ENCODE measurements at places on chromosomes 1 and 21.

DNA sequence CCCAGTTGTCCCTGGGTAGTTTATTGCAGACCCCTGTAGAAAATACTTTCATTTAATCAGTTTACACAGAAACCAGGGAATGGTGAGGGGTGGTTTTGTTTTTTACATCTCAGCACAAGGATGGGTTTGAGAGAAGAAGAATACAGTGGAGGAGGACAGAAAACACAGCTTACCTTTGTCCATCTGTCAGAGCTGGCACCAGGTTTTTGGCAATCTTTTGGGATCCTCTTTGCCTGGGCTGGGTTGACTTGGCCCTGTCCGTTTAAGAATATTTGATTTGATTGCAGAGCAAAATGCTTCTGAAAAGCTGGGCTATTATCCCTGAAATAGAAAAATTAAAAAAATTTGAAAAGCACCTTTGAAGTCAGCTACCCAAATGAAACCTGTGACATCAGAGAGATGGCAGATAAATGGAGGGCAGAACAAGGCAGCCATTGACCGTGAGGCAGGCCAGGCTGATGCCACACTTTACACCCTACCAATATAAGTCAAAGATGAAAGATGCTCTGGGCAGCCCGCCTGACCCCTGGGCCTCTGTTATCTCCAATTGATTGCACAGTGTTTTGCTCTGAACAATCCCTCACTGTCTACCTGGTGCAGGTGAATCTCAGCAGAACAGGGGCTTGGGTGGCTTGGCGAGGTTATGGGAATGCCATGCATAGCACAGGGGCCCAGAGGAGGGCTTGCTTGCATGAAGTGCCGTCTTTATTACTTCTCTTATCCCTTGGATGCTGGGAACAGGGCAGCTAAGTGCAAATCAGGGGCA, 218.8 kb downstream of the LMX1A start:
- no peak for DNase-seq

- no peak for DNase-seq
Observed at GRCh38 chr1:182713492-182713891, 29.1 kb upstream of the RGS8 start.

GRCh38 chr1:32074841-32075240, 2.1 kb downstream of the TMEM39B start:
- DNase-seq: no peak

GRCh38 chr1:82979593-82980236, 1019.2 kb downstream of the TTLL7 start:
- DNase-seq: no peak

DNA sequence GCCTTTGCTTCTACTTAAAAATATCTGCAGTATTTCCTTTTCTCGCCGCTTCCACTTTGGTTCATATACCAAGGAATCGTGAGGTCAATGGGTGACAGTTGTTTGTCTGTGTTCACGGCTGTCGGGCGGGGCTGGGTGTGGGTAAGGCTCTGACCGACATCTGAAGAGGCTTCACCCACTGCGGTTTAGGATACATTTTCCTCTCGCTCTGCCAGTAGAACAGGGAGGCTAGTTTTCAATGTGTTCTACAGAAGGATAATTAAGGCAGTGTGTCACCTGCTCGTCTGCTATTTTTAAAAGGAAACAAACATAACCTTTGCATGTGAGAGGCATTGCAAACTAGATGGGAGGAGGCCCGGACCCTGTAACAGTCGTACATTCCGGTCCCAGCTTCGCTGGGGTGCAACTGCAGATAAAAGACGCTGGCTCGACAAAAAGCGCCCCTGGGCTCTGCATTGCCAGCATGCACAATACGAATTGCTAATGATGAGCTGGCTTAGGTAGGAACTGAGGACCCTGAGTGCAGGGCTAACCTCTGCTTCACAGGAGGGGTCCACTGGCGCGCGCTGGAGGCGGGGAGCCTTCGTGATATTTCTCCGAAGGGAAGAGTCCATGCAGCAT, 8.5 kb upstream of the ERG start:
- DNase-seq: no peak

- no peak for DNase-seq
Observed at GRCh38 chr1:243443557-243443956, 187.7 kb downstream of the SDCCAG8 start.

GRCh38 chr1:156656806-156657740, 15.2 kb downstream of the BCAN start:
- peak; percentile 60 for DNase-seq

DNA sequence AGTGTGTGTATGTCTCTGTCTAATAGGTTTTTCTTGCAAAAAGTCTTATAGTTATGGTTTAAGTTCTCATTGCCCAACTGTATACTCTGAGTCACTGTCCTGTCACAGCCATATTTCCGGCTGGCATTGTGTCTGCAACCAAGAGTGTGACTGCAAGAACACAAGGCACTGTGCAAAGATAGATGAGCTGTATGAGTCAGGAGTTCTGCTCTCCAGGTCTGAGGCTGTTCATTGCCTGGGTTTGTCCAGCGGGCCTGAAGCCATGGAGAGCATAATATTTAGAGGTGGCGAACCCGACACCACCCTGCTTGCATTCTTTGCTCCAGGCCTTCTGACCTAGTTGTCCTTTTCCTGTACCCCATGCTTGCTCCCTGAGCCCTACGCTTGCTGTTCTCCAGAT, 50.9 kb upstream of the CNIH3 start:
- peak; percentile 18 for DNase-seq

DNA sequence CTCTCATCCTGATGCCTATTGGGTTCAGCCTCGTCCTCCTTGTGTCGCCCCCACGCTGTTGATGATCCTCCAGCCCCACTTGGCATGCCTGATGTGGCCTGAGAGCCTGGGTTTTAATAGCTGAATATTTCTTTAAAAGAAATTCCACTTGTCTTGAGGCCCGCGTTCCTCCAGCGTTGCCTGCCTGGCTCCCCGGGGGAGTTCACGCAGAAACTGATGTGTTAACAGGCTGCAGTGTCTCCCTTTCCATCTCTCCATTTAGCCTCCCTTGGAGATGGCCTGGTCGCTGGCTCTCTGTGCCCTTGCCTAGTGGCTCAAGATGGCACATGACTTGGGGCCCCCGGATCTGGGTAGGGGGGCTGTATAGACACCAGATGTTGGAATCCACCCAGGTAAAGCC, 9.5 kb downstream of the ACTL8 start:
- no peak for DNase-seq

DNA sequence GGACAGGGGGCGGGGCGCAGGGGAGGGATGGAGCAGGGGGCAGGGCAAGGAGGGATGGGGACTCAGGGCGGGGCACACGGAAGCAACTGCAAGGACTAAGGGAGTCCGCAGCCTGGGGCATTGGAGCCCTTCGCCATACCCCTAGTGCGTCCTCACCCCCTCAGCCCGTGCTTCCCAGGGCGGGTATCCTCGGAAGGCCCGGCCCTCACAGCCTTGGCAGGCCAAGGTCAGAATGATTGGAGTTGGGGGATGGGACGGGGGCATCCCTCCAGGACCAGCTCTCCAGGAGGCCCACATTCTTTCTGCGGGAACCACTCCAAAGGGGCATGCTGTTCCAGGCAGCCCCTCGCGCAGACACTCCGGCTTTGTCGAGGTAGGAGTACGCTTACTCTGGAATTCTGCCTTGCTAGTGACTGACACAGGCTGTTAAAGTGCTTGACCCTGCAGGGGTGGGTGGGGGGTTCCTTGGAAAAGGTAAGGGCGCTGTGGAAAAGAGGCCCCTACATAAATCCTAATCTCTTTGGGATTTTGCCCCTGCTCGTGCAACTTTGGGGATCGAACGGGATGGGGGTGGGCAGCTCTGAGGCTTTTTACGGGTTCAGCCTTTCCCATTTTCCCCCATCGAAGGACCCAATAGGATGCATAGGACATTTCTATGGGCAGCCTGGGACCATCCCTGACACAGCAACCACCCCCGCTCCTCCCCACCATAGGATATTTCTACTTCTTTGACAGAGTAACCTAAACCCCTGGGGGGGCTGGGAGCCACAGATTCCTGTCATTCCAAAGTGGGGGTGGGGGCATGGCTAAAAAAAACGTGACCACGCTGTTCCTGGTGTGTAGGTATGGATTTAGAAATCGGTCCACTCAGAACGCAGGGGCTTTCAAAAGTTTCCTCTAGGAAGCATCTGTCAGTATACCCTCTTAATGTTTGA, 738 bp upstream of the TRIM11 start:
- no peak for DNase-seq

- DNase-seq: no peak
Observed at GRCh38 chr1:65959896-65960567, 167.3 kb downstream of the PDE4B start.

GRCh38 chr1:206924592-206925105, 2.9 kb upstream of the FCMR start:
- DNase-seq: no peak

DNA sequence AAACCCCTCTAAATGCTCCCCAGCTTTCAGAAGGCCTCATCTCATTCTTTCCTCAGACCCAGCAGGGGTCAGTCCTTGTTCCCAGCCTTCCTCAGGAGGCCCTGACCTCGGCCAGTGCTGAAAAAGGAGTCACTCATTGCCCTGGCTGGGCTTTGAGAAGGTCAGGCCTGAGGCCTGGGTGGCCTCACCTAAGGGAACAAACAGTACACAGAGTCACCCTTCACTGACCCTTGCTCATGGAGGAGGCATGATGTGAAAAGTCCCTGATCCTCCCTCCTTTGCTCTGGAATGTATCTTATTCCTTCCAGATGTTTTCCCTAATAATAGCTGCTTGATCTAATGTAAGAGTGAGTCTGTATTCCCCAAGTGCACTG, 117.7 kb upstream of the SLC44A3 start:
- DNase-seq: no peak

GRCh38 chr1:220873868-220874655, 5.2 kb upstream of the HLX start:
- no peak for DNase-seq

DNA sequence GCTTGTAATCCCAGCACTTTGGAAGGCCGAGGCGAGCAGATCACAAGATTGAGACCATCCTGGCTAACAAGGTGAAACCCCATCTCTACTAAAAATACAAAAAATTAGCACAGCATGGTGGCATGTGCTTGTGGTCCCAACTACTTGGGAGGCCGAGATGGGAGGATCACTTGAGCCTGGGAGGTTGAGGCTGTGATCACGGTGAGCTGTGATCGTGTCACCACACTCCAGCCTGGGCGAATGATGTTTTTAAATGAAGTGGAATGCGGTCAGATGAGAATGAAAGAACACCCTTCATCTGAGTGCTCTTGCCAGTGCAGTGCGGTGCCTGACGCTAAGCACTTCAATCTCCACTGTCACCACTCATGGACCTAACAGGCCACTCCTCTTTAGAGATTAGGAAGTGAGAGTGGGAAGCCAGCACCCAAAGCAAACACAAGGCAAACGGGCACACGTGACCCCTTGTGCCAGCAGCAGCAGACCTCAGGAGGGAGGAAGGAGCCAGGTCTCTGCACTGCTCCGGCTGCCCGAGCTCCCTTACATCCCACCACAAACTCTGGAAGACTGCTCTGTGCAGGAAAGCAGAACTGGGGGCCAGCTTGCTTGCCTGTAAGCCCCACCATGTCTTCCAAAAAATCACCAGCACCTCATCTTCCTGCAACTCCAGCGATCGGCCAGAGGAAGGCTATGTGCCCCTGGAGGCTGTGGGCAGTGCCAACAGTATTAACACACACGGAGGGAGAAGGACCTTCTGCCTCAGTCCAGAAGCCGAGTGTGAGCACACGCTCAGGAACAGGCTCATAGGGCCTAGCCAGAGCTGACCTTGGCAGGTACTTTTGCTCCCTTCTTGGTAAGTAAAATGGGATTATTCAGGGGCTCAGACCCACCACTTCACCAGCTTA, 9.7 kb downstream of the CTNNBIP1 start:
- peak; percentile 91 for DNase-seq

GRCh38 chr1:17125756-17126237, 6.5 kb upstream of the PADI2 start:
- peak; percentile 97 for DNase-seq

GRCh38 chr1:92291372-92291999, 7.3 kb downstream of the GLMN start:
- DNase-seq: no peak

- DNase-seq: no peak
Observed at GRCh38 chr1:241808265-241808664, 39.7 kb upstream of the EXO1 start.

GRCh38 chr1:164583835-164584539, 25.0 kb downstream of the PBX1 start:
- no peak for DNase-seq

DNA sequence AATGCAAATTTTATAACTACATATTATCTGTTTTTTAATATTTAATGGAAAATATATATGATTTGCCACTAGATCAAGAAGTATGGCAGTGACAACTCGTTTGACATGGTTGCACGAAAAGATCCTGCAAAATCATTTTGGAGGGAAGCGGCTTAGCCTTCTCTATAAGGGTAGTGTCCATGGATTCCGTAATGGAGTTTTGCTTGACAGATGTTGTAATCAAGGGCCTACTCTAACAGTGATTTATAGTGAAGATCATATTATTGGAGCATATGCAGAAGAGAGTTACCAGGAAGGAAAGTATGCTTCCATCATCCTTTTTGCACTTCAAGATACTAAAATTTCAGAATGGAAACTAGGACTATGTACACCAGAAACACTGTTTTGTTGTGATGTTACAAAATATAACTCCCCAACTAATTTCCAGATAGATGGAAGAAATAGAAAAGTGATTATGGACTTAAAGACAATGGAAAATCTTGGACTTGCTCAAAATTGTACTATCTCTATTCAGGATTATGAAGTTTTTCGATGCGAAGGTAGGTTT, 556 bp downstream of the IFI44 start:
- no peak for DNase-seq

DNA sequence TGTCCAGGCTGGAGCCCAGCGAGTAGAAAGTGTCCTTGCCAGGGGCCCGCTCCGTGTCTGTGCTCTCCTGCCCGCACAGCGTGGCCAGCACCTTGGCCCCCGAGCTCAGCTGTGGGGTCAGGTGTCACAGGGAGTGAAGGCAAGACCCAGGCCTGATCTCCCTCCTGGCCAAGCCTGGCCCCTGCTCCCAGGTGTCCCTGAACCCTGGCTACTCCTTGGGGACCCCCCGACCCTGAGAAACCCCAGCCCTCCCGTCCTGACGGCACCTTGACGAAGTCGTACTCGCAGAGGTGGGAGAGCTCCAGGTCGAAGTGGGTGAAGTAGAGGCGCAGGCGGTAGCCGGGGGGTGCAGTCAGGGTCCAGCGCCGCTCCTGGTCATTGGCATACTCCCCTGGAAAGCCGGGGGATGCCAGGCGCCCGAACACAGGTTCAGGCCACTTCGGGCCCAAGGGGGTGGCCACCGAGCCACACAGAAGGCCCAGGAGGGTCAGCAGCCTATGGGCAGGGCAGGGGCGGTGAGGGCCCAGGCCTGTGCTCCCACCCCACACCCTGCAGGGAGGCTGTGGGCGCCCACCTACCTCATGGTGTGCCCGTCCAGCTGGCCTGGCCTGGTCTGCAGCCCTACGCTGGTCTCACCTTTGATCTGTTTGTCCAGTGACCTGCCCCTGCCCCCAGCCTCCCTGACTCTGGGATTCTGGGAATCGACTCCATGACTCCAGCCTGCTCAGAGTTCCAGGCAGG, at the start of gene MASP2:
Gene MASP2 (minus strand): TSS at position 615 of the 741 bp plus-strand sequence. CDS start 32 bp downstream, at position 583.
- peak; percentile 70 for DNase-seq
